A673 (cell line): ENCODE measurements at places on chromosomes 5 and 9. TPM values are rescaled to one million over a fixed set of nuclear protein-coding genes. Genes with fewer than 3 reads are reported as not detected.

PCDHB7 gene
- total RNA-seq = 2.0 and 2.3 TPM in 2 replicates

GARIN3 gene
- not detected in 2 replicates for total RNA-seq

PCDHA1 gene
- total RNA-seq = 0.45 and 0.96 TPM in 2 replicates

CCL21 gene
- not detected in 2 replicates for total RNA-seq
